MCF 10A (cell line): ENCODE measurements at places on chromosomes 11 and 22. TPM values are rescaled to one million over a fixed set of nuclear protein-coding genes. Genes with fewer than 3 reads are reported as not detected.

DNA sequence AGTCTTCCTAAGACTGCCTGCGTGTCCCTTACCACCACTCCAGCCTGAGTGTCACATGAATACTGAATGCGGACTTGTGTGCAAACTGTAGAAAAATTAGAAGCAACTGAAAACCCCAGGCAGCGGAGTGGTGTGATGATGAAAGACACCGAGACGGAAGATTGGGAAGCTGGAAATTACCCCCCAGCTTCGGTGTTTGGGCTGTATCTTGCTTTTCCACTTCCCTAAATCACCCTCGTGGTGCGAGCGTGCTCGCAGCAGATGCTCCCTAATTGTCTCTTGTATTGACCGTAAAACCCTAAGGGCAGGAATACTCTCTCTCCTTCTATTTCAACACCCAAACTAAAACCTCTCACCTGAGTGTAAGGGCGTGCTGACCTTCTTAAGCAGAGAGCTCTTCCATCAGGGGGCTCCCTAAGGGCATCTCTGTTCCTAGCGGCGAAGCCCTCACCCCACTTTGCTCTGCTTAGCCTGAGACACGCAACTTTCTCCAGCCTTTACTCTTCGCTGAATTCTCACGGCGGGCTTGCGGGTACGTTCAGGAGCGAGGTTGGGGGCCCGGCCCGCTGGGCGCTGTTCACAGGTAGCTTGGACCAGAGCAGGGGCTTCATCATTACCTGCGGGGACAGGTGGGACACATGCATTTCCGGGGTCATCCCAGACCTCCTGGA is 62.4 kb downstream of the CRYBB2 start:
- H3K4me1 ChIP-seq, result no peaks in the 10 kb centered on the region
- no peak overlapping the region for H3K4me3 ChIP-seq
- no peaks in the 10 kb centered on the region for H3K36me3 ChIP-seq
- peaks cover 58% of the 10 kb centered on the region for H3K27me3 ChIP-seq
- DNase-seq, result no peak

Gene BID
- 21.5 and 25.0 TPM in 2 replicates for total RNA-seq

DNA sequence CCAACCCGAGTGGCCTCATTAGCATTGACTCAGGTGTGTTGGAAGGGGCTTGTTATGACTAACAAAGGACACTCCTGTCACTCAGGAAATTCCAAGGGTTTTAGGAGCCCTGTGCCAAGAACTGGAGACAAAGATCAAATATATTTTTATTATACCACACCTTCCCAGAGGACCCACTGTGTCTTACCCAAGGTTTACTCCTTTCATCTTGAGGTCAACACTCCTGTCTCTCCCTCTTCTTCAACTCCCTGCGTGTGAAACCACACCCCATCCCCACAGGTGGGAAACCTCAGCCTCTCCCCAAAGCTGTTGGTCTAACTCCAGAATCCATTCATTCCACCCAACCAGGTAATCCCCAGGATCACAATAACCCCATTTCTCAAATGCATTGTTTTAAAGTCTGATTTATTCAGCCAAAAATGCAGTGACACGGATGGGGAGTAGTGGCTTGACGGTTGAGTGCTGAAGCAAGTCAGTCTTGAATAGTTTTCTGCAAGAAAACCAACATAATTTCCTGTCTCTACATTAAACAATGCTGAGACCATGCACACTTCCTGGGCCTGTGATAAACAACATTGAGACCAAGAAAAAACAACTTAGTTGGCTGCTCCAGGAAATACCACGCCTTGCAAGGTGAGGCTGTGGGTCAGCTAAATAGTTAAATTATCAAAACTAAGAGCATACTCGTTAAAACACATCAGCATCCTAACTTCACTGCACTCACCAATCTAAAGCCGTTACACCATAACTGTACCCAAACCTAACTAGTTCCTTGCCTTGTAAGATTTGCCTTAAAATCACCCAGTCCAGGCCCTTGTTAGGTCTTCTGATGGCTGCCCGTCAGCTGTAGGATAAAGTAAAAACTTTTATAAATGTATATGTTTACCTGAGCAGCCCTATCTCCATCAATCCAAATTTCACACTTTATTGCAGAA is 38.5 kb upstream of the SPON1 start:
- peaks cover 18% of the 10 kb centered on the region for H3K27me3 ChIP-seq
- H3K4me1 ChIP-seq, result peaks cover 16% of the 10 kb centered on the region
- H3K36me3 ChIP-seq, result no peaks in the 10 kb centered on the region
- DNase-seq, result no peak
- H3K27ac ChIP-seq, result no peak overlapping the region

GRCh38 chr11:115097796-115098408 is 406.3 kb downstream of the CADM1 start:
- H3K4me1 ChIP-seq, result no peaks in the 10 kb centered on the region
- no peak for DNase-seq
- H3K4me3 ChIP-seq, result no peak overlapping the region
- no peak overlapping the region for H3K27ac ChIP-seq
